ENCODE measurements at places on chromosomes 1 and 21.

DNA sequence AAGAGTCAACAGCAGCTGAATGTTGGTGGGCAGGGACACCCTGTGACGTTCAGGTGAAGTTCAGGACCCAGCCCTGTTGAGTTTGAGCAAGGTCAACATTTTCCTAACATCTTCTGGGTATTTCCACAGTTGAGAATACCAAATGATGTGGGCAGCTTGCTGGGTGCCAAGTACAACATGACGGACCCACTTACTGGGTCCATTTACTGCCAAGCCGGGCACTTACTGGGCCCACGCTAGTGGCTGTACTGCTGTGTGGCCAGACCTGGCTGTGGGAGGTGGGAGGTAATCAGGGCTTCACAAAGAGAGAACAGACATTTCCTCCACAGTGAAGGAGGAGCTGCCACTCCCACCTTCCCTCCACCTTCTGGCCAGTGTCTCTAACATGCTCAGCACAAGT, 99.2 kb downstream of the PSMG1 start:
- DNase-seq: no peak

DNA sequence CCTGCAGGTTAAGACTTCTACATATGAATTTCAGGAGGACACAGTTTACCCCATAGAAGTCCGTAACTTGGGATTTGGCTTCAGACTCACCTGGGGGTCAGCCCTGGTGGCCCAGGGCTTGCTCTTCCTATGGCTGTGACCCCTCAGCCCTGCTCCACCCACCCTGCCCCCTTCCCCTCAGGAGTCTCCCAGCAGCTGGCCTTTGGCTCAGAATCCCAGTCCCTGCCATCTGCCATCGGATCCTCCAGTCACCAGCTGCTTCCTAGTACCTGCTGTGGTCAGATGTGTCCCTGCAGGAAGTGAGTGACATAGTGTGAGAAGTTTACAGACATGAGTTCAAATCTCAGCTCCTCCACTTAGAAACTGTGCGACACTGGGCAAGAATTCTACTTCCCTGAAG, 332.6 kb downstream of the NPHP4 start:
- no peak for DNase-seq

DNA sequence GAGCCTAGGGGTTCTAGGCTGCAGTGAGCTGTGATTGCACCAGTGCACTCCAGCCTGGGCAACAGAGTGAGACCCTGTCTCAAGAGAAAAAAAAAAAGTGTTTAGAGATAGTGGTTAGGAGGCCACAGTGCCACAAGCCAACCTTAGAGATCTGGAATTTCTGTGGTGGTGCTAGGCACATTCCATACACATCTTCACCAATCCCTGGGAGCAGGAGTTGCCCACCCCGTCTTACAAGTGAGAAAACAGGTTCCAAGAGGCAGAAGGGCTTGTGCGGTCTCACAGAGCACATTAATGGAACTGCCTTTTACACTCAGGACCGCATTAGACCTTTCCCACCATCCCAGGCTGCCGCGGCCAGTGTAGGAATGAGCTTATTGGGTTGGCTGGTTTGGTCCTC, 93.2 kb downstream of the EPHB2 start:
- DNase-seq: no peak

DNA sequence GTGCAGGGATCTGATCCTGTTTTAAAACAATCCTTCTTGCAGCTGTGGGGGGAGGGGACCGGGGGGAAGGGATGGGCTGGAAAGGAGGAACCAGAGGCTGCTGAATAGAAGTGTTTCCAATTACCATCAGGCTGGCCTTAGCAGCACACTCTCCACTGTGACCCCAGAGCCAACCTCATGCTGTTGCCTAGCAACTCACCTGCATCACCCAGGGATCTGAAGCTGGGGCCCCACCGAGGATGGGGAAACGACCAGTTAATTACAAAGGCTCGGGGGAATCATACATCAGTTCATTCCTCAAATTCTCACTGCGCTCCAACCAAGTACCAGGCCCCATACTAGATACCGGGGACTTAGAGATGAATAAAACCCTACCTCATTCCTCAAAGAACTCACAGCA, 11.9 kb upstream of the GPX7 start:
- DNase-seq: no peak

- DNase-seq: no peak
Observed at GRCh38 chr1:109759513-109760334, 4.0 kb downstream of the EPS8L3 start.

- no peak for DNase-seq
Observed at GRCh38 chr1:25462732-25463131, 32.0 kb downstream of the MACO1 start.

DNA sequence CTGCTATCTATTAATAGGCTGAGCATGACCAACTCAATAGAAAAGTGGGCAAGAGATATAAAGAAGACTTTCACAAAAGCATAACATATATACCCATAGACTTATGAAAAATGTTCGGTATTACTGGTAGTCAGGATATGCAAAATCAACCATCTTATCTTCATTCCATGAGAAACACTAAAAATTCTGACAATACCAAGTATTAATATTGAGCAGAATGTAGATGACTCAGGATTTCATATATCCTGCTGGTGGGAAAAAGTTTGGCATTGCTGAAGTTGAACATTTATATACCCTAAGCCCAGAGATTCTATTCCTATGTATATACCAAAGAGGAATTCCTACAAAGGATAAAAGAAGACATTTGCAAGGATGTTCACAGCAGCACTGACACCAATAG, 138.3 kb downstream of the CLEC20A start:
- DNase-seq: no peak

- DNase-seq: no peak
Observed at GRCh38 chr1:202117898-202118371, 4.8 kb upstream of the GPR37L1 start.

DNA sequence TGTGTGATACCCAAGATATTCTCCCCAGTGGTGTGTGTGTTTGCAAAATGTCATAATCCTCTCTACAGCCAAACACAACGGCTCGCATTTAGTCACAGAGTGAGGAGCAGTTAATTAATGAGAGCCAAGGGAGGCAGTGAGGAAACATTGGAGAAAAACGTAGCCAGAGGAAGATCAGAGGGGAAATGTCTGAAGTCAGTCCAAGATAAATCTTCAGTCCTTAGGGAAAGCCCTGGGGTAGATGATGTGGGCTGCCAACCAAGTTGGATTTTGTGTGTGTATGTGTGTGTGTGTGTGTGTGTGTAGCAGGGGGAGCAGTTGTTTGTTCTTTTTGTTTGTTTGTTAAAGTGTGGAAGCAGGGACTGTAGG, 201.0 kb upstream of the PTBP2 start:
- no peak for DNase-seq

- DNase-seq: peak; percentile 8
Observed at GRCh38 chr1:63112155-63112900, 210.0 kb upstream of the FOXD3 start.

- DNase-seq: no peak
Observed at GRCh38 chr1:198656500-198656932, 17.7 kb downstream of the PTPRC start.

DNA sequence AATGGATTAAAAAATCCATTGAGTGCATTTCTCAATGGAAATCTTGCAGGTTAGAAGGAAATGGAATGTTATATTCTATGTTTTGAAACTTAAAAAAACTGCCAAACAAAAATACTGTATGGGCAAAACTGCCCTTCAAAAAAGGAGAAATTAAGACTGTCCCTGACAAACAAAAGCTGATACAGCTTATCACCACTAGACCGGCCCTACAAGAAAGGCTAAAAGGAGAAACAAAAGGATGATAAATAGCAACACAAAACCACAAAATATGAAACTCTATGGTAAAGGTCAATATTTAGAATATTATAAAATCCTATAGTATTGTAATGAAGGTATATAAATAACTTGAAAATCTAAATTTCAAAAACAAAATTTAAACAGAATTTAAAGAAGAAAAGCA, 60.0 kb downstream of the SLC25A24 start:
- no peak for DNase-seq

DNA sequence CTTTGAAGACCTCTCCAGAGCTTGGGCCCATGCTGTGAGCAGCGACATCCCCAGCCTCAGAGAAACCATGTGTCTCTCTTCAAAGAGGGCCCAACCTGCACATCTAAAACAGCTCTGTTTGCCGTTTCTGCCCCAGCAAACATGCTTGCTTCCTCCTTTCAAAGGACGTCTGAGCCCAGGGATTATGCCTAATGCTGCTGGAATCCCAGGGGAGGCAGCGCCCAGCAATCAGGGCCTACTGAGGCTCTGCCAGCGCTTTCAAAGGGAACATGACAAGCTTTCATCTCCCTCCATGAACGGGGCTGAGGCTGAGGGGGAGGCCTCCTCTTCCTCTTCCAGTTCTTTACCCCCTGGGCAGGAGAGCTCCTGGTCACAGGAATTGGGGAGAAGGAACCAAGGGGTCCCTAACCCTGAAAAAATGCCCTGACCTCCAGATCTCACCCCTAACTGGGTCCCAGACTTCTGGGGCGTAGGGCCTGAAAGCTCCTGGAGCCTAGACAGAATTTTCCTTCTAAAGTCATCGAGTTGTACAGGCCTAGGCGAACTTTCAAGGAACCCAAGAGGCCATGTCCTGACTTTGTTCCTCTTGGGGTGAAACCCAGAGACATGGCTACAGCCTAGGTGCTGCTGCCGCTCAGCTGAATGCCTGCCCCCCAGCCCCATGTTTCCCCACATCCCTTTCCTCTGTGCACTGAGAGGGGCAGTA, 13.4 kb upstream of the ASCL5 start:
- no peak for DNase-seq

- no peak for DNase-seq
Observed at GRCh38 chr1:191687721-191688120, 470.5 kb upstream of the RGS18 start.

GRCh38 chr1:95252422-95252821, 18.4 kb downstream of the RWDD3 start:
- DNase-seq: no peak

DNA sequence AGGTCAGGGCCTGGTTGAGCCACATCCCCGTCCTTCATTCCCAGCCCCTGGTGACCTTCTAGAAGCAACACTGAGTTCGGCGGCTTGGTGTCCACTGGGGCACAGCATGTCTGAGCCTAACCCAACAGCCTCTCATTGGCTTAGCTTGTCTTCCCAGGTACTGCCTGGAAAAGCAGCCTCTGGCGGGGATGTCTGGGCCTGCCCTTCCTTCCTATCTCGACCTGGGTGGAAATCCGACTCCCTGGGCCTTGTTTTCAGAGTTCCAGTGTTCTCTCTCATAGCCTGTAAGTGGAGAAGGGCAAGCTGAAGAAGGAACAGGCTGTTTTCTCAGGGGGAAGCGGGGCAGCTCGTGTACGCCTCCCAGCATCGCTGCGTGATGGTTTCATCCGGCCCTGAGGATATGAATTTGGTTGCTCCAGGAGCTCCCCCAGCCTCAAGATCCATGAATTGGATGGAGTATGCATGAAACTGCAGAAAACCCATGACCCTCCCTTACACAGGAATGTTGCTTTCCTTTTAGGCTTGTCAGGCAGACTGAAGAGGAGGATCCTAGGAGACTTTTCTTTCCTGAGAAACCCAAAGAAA, 116.5 kb upstream of the IRF2BP2 start:
- DNase-seq: no peak

DNA sequence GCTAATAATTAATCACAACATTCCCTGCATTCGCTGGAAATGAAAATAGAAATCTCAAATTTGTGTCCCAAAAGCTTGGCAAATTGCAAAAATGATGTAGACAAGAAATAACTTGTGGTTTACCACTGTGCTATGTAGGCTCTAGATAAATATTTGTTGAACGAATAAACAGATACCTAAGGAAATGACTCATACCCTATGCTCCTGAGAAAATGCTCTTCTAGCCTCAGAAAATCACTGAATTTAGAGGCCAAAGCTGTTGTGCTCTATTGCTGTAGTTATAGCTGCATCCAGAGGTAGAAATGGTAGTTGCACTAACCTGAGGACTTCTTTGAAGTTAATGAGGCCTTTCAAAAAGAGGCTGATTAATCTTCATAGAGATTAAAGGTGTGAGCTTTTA, 142.0 kb upstream of the ZNHIT6 start:
- DNase-seq: peak; percentile 80

GRCh38 chr1:64320922-64321614, 117.6 kb downstream of the UBE2U start:
- no peak for DNase-seq

- DNase-seq: no peak
Observed at GRCh38 chr21:28704746-28705145, 287.9 kb downstream of the LTN1 start.

GRCh38 chr1:12186679-12186985, 19.8 kb downstream of the TNFRSF1B start:
- no peak for DNase-seq

- DNase-seq: no peak
Observed at GRCh38 chr1:11793819-11794218, 11.9 kb downstream of the MTHFR start.

DNA sequence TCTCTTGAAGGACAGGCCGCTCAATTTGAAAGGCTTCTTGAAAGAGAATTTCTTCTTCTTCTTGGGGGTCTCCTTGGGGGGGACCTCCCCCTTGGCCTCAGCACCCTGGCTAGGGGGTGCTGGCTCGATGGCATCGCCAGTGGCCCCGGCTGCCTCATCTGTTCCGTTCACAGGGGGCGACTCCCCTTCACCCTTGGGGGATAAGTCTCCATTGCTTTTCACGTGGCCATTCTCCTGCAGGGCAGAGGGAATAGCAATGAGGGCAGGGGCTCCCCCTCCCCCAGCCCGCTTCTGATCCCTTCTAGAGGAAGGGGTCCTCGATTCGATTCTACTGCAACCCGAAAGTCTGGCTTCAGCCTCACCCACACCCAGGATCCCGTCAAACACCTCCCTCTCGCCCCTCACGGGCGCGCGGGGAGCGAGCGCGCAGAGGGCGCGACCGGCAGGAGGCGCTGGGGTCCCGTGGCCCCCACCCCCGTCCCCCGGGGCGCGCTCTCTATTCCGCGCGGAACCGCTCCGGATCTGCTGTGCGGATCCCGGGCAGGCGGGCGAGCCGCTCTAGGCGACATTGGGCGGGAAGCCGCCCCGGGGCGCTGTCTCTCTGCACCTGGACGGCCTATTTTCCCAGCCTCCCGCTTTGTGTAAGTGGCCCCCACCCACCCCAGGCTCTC, 1.0 kb downstream of the MARCKSL1 start:
- no peak for DNase-seq

DNA sequence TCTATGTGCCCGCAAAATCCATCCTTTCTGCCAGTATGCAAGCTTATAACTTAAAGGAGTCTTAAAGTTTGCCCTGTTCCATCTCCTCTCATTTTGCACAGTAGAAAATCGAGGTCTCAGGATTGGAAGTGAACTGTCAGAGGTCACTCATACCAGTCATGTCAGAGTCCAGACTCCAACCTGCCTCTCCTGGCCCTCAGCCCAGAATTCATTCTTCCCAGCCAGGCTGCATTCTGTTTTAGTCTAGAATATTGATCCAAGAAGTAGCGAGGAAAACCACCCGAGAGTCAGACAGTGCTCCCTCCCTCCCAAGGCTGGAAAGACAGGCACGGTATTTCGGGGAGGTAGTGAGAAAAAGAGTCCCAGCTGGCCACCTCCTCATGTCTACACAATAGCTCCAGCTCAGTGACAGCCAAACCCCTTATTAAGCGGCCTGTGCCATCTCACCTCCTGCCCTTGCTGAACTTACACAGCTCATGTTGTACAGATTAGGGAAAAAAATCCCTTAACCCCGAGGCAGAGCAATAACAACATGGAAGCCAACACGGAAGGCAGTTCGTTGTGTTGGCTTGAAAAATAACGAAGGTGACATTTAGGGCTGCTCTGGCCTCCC, 89.4 kb downstream of the OMA1 start:
- DNase-seq: no peak

- DNase-seq: no peak
Observed at GRCh38 chr1:168719306-168720111, 9.5 kb downstream of the DPT start.
